ENCODE measurements at places on chromosomes 7 and 10.

- no peak for DNase-seq
These were observed 18.5 kb downstream of the VSTM2A start for GRCh38 chr7:54560723-54561122.

DNA sequence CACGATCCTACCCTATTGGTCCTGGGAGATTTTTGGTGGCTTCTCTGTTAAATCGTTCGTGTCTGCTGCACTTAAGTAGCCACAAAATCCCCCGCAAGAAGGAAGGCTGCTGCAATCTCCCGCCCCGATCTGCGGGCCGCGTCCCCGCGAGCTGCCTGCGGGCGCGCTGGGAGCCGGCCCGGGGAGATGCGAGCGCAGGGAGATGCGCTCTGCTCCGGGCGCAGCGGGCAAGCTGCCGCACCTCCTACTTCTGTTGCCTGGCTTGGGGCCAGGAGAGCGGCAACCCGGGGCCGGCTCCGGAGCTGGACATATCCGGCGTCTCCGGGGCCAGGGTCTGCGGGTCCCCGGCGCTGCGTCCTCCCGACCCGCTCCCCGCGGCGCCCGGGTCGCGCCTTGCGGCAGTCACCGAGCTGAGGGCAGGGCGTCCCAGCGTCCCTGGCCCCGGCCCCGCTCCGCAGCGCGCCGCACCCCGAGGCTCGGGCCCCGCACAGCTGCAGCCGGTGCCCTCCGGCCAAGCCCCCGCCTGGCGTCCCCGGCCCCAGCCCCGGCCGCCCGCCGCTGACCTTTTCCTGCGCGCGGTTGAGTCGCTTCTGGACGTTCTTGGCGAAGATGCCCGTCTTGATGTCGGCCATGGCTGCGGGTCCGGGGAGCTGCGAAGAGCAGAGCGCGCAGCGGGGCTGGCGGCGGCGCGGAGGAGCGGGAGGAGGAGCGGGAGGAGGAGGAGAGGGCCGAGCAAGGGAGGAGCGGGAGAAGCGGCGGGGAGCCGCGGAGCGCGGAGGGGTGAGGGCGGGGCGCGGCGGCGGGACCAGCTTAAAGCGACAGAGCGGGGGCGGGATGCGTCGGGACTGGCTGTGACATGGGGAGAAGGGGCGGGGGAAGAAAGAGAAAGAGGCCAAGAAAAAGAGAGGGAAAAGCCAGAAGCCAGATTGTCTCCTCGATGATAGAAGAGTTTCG is at the start of gene AMPH:
AMPH (minus strand) TSS at position 654 of the 954 bp plus-strand sequence; CDS start at position 632, 22 bp downstream.
- DNase-seq = peak; percentile 73

DNA sequence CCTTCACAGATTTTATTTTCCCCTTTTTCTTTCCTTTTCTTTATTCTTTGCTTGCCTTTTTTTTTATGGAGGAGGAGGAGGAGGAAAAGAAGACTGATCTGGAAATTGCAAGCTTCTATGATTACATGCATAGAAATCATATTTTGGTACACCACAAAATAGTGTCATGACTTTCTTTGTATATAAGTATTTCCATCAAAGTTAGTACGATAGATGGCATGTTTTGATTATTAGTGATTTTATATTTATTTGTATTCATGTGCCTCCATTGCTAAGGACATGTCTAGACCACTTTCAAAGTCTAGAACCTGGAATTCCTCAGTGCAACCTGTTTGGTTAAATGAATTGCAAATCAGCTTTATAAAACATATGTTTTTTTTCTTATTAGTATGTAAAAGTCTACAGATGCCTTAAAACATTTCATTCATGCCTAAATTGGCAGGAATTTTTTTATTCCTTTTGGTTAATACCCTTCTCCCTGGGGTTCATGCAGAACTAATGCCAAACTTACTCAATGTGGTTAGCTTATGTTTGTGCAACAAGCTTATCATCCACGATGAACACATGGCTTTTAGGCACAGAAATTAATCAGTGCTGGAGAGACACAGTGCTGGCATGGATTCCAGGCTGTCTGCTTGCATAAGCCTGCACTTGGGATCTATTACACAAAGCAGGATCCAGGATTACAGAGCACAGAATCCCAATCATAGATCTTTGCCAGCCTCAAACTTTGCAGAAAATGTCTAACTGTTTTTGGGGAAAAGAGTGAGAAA is 213.1 kb downstream of the CHRM2 start:
- no peak for DNase-seq

GRCh38 chr10:35011771-35012191 is 78.4 kb downstream of the CUL2 start:
- DNase-seq = no peak

DNA sequence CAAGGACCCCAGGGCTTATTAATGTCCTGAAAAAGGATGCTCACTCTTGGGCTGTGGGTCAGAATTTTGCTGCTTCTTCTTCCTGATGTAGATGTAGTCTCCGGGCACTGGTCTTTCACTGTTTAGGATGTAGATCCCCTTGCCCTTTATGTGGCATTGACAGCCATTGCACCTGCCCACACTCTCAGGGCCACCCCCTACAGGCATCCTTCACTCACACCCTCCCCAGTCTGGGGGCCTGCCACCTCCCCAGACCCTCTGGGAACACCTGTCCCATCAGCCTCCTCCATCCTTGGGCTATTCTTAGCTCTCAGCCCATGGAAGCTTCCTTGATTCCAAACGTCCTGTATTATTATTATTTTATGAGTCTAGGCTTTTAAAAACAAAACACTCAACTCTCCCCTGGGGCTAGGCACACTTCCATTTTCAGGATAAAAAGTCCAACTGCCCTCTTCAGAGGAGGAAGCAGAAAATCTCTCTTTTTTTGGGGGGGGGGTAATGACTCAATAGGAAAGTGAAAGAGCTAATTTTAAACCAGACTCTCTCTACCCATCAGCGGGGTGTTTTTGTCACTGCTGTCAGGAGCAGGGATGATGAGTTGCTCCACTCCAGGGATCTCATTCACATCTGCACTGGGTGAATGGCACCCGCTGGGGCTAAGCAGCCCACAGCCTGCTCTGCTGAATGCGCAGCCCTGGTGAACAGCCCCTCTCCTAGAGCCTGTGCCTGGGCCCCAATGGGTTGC is 11.5 kb upstream of the KLRG2 start:
- no peak for DNase-seq

GRCh38 chr10:122648599-122649428 is 50.8 kb downstream of the C10orf120 start:
- peak; percentile 25 for DNase-seq

- DNase-seq = no peak
These were observed 28.6 kb downstream of the SMKR1 start for GRCh38 chr7:129530795-129531391.

DNA sequence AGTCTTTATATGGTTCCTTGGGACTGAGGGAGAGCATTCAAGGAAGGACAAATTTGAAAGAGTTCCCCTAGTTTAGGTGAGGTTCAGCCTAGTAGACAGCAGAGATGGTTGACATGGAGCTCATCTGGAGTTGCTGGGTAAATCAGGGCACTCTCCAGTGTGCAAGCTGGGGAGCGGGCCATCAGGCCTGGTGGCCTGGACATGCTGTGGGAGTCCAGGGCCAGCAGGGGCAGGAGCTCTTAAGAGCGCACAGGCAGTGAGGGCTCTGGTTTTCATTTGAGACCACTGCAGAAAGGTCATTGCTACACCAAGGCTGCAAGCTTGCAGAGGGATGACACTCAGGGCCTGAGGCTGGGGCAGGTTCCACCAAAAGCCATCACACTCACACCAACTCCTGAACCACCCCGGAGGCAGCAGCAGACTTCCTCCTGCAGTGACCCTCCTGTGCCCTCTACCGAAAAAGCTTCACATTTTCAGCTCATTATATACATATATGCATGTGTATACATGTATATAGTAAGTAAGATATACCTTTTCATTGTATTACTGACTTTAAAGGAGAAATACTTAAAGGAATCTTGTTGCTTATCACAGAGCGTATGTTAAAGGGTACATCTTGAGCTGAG is 39.5 kb downstream of the STEAP1B start:
- DNase-seq = no peak

DNA sequence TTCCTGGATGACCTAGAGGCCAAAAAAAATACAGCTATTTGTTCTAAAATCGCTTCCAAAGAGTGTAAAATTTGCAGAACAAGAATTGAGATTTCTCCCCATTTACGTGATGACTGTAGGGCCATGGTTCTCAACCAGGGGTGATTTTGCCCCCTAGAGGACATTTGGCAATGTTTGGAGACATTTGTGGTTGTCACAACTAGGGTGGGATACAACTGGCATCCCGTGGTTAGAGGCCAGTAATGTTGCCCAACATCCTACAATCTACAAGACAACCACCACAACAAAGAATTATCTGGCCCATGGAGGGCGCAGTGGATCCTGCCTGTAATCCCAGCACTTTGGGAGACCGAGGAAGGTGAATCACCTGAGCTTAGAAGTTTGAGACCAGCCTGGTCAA is 22.8 kb upstream of the MALSU1 start:
- DNase-seq = no peak

DNA sequence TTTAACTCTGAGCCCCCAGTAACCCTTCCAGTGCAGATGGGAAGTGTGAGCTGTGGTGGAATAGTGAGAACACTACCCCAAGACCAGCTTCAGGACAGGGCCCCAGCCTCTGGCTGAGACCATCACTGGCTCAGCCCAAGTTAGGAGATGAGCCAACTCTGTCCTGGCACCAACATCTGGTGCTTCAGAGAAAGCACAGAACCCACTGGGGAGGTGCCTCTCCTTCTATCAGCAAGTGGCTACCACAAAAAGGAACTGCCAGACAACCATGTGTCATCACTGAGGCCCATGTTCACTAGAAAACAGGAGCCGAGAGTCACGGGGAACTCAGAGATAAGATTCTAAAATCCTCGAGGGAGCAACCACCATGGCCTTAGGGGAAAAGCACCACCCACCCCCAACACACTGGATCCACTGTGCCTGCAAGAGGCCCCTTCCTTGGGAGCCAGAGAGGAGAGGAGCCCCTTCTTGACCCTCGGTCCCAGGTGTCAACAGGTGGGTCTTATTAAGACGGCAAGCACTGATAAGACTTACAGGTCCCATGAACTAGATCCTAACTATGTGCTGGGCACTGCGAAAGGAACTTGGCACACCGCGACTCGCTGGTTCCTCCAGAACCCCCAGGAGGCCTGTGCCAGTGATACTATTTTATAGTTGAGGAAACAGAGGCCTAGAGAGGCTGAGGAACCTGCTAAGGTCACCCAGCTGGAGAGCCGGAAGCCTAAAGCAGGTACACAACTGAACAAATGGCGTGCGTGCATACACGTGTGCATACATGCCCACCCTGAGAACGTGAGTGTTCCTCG is 102.7 kb downstream of the FAM53B start:
- DNase-seq = no peak

GRCh38 chr7:138195151-138195571 is 118.9 kb downstream of the AKR1D1 start:
- DNase-seq = no peak

DNA sequence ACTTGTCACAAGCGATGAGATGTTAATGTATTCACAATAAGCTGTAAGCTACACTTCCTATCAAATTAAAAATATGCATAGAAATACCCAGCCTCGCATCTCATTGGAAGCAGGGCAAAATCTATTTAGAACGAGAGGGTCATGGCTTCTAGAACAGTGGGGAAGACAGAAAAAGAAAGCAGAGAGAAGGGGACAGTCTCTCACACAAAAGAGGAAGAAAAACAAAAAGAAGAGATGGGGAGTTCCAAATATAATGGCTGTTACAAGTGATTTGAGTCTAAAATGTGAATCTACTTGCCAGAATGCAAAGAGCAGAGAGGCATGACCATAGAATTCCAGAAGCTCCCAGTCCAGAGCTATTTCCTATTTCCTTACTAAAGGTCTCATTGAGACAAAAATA is 13.8 kb downstream of the LRRN3 start:
- DNase-seq = no peak

DNA sequence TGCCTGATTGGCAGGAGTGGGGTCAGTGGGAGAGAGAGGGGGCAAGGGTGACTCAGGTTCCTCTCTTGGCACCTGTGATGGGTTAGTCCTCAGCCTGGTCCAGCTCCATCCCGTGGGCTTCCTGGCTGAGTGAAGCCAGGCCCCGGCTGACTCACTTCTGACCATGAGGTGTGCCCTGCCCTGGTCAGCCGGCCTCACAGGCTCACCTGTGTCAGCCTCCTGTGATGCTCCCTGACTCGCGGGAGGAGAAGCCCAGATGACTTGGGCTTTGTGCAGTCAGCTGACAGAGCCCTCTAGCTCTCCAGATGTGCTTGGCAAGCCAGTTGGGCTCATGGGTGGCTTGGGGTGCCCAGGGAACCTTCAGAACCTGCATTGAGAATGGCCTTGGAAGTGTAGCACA is 16.0 kb upstream of the PPIF start:
- no peak for DNase-seq

- no peak for DNase-seq
These were observed 61.4 kb downstream of the ASB13 start for GRCh38 chr10:5604961-5605360.

GRCh38 chr7:141956084-141956483 is 9.3 kb upstream of the CLEC5A start:
- DNase-seq = no peak

- DNase-seq = no peak
These were observed 367.1 kb downstream of the DPP6 start for GRCh38 chr7:154419344-154419743.

- peak; percentile 53 for DNase-seq
These were observed 55.9 kb downstream of the PWWP2B start for GRCh38 chr10:132452651-132453469.

DNA sequence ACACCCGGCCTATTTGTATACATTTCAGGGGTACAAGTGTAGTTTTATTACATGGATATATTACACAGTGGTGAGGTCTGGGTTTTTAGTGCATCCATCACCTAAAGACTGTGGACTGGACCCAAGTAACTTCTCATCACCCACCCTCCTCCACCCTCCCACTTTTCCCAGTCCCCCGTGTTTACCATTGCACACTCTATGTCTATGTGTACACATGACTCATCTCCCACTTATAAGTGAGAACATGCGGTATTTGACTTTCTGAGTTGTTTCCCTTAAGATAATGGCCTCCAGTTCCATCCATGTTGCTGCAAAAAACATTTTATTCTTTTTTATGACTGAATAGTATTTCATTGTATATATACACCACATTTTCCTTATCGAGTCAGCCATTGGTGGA is 98.9 kb upstream of the WAC start:
- no peak for DNase-seq
